ENCODE measurements at places on chromosomes 12 and 14. TPM values are rescaled to one million over a fixed set of nuclear protein-coding genes. Genes with fewer than 3 reads are reported as not detected.

The DHRS2 gene
- total RNA-seq = not detected

DNA sequence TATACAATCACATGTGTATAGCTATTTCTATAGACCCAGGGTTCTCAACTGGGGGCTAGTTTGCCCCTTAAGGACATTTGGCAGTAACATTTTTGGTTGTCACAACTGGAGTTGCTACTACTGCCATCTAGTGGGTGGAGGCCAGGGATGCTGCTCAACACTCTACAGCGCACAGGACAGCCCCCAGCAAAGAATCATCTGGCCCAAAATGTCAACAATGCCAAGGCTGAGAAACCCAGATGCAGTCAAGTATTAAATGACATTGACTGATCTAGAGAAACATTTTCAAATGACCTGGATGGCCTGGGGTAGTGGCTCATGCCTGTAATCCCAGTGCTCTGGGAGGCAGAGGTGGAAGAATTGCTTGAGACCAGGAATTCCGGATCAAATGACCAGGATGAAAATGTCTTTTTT is 5.8 kb downstream of the WSB2 start:
- peak; percentile 68 for DNase-seq

The VASH1 gene
- total RNA-seq = 4.8 TPM

The MYH7 gene
- total RNA-seq = not detected

The TMEM229B gene
- 22.5 TPM for total RNA-seq

The FLRT2 gene
- total RNA-seq = not detected

- DNase-seq = peak; percentile 37
Observed at GRCh38 chr14:20624495-20625070, 16.9 kb downstream of the OR6S1 start.

DNA sequence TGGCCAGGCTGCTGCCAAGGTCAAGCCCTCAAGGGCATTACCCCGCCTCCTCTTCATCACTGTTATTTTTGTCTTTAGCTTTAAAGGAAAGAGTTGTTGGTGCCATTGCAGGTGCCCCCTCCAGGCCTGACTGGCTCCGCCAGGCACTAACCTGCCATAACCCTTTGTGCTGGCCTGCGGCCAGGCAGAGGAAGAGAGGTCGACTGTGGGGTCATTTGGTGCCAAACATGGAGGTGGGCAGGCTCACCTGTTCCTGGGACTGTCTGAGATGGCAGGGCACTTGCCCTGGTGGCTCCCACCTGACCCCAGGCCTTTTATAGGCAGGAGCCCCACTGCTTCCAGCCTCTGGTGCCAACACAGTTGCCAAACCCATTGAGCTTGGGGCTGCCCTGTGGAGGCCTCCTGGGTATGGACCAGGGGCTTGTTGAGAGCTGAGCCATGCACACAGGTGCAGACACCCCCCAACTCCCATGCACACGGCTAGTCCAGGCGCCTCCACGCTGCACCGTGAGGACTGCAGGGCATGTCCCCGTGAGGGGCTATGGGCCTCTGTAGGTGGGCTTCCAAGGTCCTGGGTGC is 29.4 kb upstream of the PLD4 start:
- DNase-seq = no peak

- DNase-seq = no peak
Observed at GRCh38 chr12:66516133-66516532, 162.7 kb downstream of the GRIP1 start.

The CD27 gene
- total RNA-seq = 150 TPM

The SIX6 gene
- not detected for total RNA-seq

- no peak for DNase-seq
Observed at GRCh38 chr12:95057424-95057823, 16.0 kb downstream of the NR2C1 start.

The CNTN1 gene
- total RNA-seq = not detected

DNA sequence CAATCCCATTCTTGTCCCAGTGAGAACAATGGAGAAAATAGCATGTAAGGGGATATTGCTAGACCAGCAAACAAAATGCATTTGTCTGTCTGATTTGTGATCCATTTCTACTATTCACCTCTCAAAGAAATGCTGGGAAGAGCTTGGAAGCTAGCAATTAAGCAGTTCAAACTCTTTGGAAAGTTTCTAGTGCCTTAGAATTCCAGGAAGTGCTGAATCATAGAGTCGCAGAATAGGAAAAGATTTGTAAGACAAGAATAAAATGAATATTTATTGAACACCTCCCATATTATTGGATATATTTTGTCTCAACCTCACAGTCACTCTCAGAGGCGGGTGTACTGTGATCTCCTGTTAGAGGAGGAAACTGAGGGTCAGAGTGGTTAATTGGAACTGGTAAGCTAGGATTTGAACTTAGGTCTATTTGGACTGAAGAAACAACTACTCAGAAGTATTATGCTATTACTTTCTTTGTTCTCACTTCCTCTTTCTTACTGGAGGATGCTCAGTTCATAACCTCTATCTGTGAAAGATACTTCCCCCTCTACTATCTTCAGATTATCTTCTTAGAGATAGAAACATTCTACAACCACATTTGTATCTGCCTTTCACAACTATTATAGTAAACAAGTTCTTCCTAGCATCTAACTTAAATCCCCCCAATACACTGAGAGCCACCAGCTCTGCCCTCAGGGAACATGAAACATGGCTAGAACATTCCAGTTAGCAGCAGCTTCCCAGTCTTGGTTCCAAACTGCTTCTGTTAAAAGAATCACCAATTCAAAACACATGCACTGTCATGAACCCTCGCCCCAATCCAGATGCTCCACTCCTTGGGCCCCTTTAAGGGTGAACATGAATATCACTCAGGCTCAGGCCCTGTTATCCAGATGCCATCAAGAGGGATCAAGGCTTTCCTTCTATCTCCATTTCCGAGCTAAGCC is 64.2 kb downstream of the DRAM1 start:
- DNase-seq = no peak

The GPR132 gene
- 36.3 TPM for total RNA-seq

The LBHD2 gene
- total RNA-seq = not detected

GRCh38 chr14:35826218-35826951 is at the start of gene BRMS1L:
Gene BRMS1L, plus strand, starts transcription at chr14:35826338. Its CDS starts 179 bp downstream, at chr14:35826517.
- peak; percentile 97 for DNase-seq

DNA sequence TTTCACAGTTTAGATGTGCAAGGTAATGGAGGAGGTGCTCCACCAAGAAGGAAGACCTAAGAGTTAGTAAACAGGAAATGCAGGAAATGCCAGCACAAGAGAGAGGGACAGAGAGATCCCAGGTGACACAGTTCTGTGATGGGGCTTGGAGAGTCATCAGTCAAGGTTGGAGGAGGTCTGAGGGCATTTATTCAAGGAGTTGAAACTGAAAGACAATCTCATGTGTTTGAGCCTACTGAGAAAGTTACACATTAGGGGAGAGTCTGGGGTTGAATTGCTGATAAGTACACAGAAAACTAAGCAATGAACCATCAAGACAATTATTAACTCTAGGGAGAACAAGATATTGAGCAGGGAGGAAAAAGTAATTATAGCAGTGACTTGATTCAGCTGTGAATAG is 138.5 kb downstream of the ANO6 start:
- no peak for DNase-seq

DNA sequence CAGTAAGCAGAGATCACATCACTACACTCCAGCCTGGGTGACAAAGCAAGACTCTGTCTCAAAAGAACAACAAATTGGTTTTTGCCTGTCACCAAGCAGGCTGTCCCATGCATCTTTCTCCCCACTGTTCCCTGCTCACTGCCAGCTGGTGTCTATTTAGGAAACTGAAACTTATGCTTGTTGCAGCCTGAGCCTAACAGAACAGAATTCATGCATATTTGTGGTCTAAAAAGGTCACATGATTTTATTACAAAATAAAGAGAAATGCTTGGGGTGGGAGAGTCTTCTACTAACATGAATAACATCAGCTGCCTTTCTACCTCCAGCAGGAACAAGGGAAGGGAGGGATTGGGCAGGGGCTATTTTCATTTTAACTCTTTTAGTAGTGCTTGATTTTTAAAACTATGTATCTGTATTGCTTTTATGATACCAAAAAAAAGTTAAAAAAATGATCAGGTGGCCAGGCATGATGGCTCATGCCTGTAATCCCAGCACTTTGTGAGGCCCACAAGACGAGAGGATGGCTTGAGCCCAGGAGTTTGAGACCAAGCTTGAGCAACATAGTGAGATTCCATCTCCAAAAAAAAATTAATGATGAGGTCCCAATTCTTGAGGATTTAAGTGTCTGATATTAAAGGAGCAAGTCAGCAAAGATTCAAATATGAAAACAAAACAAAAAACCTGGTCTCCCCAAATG is 923 bp downstream of the STAT2 start:
- DNase-seq = no peak

- DNase-seq = no peak
Observed at GRCh38 chr14:94407906-94408305, 19.5 kb upstream of the SERPINA1 start.

DNA sequence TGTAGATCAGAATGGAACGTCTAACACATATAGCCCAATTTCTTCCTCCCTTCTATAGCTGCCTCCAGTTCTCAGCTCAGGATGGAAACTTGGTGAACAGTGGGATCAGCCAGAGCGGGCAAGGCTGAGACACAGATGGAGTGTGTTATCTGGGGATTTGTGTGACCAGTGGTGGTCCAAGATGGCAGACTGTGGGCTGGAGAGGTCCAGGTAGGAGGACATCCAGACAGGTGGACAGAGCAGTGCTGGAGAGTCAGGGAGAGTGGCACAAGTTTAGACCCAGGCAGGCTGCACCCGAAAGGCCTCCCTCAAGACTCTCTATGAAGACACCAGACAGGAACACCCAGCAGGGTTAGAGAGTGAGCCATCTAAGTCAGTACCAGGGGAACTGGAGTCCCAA is 116.1 kb upstream of the CPSF6 start:
- DNase-seq = no peak

The SDSL gene
- total RNA-seq = not detected

DNA sequence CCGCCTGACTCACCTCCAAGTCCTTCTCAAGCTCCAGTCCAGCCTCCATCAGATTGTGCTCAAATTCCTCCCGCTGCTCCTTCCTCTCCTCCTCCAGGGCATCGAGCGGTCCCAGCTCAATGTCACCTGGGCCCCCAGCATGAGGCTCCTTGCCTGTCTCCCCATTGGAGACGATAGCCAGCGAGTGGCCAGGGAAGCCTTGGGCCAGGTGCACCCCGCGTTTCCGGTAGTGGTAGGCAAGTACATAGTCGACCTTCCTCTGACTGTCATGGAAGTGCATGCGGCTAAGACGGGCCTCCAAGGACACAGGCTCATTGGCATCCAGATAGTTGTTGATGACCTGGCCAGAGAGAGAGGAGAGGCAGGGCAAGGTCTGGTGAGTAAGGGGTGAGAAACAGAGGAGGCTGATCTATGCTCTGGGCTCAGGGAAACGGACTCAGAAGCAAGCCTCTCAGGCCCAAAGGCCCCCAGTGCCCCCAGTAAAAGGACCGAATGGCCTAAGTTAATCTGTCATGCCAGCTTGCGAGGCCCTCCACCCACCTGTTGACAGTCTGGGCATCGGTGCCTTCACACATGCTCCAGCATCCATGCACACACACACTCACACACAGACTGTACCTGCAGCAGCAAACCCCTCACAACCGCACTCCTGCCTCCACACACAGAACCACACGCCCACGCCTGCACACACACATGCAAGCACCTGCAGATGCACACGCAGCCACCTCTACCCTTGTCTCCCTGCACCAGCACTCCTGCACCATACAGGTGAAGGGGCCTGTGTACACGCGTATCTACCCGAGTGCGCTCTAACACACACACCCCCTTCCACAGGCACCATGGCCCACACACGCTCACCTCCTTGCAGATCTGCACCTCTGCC is 23.8 kb downstream of the ANO2 start:
- no peak for DNase-seq

GRCh38 chr12:10719482-10719881 is 3.6 kb downstream of the YBX3 start:
- DNase-seq = no peak

DNA sequence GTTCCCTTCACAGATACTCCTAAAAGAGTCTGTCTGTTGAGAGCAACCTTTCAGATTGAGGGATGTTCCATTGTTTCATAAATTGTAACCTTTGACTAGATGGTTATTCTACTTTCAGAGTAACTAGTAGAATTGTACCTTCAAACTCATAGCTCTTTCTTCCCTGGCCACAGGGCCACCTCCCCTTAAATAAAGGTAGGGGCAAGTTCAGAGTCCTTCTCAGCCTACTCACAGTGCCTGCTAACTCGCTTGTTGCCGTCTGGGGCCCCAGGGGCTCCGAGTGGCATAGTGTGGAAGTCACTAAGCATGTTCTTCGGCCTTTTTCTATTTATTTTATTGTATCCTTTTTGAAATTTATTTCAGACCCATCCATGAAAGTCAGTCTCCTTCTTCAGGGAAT is 250.4 kb downstream of the ALX1 start:
- DNase-seq = no peak

GRCh38 chr14:33834466-33835260 is 116.2 kb downstream of the EGLN3 start:
- DNase-seq = no peak

- no peak for DNase-seq
Observed at GRCh38 chr12:69527506-69528272, 57.5 kb downstream of the FRS2 start.

The KRT7 gene
- not detected for total RNA-seq

Measured in naive thymus-derived CD8-positive, alpha-beta T cell (primary cell).